ENCODE measurements at places on chromosomes 13 and 19. TPM values are rescaled to one million over a fixed set of nuclear protein-coding genes. Genes with fewer than 3 reads are reported as not detected.

Gene CCDC169
- 2.4 TPM for total RNA-seq

Gene DIS3
- 56.0 TPM for total RNA-seq

Gene MYH14
- total RNA-seq, result 3.1 TPM

Gene PABPC3
- total RNA-seq, result 0.21 TPM

Gene PSPN
- total RNA-seq, result 2.4 TPM

Gene AMER2
- not detected for total RNA-seq

Gene TGDS
- total RNA-seq, result 11.9 TPM

Gene CRLF1
- not detected for total RNA-seq

Gene TMEM190
- total RNA-seq, result not detected

Gene JAK3
- total RNA-seq, result 0.78 TPM

Gene ADGRE1
- not detected for total RNA-seq

Gene SIGLEC6
- not detected for total RNA-seq

Gene CEACAM16
- not detected for total RNA-seq

Gene ZNF763
- 0.68 TPM for total RNA-seq

Gene CEACAM20
- not detected for total RNA-seq

Gene FOXA3
- not detected for total RNA-seq

Gene IL4I1
- total RNA-seq, result 0.34 TPM
